Body of pancreas (tissue), 4 donors: ENCODE measurements at places on chromosomes 2 and 18. TPM values are rescaled to one million over a fixed set of nuclear protein-coding genes. Genes with fewer than 3 reads are reported as not detected.

DNA sequence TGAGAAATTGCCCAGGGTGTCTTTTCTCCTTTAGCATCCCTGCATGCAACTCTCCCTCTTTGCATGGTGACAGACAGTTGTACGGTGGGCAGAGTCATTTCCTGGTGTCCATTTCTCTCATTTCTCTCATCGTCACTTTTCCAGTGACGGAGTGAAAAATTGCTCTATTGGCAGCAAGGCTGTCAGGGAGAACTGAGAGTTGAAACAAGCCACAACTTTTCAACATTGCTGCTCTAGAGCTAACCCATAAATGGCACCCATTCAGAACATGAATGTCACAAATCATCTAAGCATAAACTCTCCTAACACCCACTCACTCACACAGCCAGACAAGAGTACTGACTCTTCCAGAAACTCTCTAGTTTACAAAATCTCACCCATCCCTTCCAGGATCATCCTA lies 55.7 kb downstream of the ZC3H8 start:
- no peak for DNase-seq

DNA sequence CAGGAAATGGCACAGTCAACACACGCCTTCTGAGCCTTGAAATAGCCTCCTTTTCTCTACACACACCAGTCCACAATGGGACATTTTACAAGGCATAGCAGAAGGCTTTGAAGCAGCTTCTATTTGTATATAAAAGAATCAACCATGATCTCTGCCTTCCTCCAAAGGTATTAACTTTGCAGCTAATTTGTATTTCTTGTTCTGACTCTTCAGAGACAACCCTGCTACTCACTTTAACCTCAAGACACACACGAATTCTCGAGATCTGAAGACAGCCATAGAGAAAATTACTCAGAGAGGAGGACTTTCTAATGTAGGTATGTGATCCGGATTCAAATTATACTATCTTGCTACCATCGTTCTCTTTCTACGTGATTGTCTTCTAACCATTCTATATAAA lies 104.6 kb downstream of the VIT start:
- no peak for DNase-seq

DNA sequence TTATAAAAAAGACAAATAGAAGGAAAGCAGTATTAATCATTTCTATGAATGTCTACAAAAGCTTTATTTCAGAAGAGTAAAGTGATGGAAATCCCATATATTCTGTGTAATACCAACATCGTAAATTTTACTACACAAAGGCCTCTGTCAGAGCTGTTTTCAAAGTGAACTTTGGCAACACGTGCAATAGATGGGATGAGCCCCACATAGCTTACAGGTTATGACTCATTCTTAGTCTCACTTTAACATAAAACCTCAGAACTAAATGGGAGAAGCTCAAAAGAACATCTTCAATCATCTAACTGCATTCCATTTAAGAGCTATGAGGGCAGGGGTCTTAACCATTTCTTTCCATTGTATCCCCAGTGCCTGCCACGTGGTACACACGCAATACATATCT lies 11.5 kb downstream of the VPS4B start:
- DNase-seq = no peak

DNA sequence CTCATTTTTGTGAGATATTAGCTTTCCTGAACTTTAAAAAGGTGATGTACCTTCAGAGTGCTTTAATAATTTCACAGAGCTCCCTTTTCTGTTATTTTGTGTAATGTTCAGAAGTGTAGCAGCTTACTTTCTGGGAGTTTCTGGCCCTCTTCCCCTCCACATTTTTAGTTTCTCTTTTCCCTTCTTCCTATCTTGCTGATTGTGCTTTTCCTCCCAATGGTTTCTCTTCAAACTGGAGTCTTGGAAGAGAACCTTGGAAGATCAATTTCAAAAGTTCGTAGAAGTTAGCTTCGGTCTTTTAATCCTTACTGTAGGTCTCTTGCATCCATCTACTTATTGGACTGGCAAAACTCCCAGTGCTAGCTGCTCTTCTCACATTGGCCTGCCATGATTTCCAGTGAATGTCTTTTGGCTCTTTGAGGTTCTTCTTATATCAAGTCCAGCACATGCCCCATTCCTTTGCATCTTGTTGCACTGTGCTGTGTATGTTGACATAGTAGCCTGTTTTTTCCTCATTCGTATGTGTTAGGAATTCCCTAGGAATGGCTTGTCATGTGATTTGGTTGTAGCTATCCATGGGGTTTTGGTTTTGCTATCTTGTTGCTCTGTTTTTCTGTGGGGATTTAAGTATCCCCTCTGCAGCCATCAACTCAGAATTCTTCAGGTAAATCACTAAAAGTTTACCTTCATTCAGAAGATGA lies 7.8 kb downstream of the CCNT2 start:
- no peak for DNase-seq

DNA sequence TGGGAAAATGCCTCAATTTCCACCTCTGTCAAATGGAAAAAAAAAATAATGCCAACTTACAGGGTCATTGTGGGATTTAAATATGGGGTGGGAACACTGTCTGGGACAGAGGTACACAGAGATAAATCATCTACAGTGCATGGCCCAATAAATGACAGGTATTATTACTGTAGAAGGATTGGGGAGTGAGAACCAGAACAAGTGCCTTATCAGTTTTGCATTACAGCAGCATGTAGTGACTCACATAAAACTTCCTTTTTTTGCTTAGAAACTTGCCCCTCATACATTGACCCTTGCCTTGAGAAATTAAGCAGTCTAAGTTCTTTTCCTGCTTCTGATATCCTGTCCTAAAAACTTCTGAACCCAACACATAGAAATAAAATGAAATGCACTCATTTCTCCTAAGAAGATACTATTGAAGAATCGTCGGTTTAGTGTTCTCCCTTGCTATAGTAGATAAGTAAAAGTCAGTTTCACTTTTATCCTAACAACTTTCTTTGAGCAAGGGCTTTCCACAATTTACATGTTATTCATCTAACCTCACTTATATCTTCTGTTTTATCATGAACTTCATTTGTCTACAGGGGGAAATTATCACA lies 121.0 kb upstream of the HAAO start:
- no peak for DNase-seq

GLI2 gene
- total RNA-seq = 1.0 TPM

DNA sequence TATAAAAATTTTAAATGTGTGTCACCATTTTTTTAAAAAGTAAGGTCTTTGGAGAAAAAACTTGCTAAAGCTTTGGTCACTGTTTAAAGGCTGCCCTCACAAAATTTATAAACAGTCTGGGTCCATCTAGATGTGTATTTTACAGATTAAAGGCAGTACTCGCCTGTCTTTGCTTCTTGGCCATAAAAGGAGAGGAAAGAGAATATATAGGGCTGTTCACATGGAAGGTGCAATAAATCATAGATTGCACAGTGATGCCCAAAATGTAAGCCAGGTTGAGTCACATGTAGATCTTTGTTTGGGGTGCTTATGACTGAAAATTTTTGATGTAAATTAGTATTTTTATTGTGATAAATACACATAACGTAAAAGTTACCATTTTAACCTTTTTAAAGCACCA lies 55.6 kb downstream of the MTCL1 start:
- DNase-seq = no peak

HTR2B gene
- total RNA-seq = not detected

CCDC148 gene
- total RNA-seq = 0.66 TPM
